Activated T-cell treated with anti-CD3 and anti-CD28 coated beads, Interleukin-2, amount 50 U/mL, for 48 hours (primary cell): ENCODE measurements at places on chromosomes 2 and 18.
A peak's percentile ranks its signal among the peaks of the same experiment; 100 is the strongest.

DNA sequence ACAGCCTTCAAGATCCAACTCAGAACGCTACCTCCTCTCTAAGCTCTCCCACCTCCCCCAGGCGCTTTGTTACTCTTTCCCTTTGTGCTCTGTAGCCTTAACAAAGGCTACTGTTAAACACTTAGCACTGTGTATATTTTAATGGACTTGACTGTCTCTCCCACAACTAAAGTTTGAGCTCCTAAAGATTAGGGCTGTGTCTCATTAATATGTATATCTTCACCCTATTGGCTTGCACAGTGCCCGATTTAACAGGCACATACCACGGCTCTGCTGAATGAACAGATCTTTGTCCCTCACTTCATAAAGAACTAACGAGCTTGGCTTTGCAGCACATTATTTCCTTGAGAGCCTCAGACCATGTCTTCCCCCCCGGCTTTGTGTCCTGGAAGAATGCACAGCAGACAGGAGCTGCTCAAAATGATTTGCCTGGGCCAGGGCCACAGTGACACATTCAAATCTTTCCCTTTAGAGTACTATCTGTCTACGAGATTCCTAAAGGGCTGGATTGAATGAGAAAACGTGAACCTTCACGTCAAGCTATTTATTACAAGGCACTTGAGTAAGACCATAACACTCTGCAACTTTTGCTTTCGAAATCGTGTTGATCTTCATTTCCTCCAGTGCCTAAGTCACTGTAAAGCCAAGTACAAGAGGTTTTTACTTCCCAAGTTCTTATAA, 22.1 kb downstream of the ABHD3 start:
- peak; percentile 48 for DNase-seq

DNA sequence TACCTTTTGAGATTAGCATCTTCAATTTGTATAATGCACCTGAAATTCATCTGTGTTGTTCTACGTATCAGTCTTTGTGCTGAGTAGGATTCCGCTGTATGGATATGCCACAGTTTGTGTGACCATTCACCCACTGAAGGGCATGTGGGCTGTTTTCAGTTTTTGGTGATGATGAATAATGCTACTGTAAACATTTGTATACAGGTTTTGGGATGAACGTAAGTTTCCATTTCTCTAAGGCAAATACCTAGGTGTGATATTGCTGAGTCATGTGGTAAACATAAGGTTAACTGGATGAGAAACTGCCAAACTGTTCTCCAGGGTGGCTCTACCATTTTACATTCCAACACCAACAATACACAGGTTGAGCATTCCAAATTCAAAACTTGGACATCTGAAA, 35.1 kb downstream of the CABYR start:
- DNase-seq, result no peak

- no peak for DNase-seq
Measured at GRCh38 chr2:124437811-124438210, 412.7 kb downstream of the CNTNAP5 start.

- DNase-seq, result no peak
Measured at GRCh38 chr2:206533977-206534376, 90.6 kb downstream of the ADAM23 start.

DNA sequence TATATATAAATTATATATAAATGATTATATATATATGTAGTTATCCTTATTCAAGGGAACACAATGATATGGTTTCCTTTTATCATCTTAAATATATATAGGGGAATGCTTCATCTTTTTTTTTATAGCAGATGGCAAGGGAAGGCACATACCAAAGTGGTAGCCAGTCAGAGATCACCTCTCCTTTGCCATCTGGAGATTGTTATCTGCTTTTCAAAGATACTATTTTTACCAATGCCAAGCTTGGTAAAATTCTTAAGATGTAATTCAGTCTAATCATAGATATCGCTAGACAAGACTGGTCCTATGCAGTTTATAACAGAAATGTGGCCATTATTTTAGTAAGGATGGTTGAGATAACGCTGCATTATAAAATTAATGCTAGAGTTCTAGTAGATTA, 64.7 kb upstream of the DSEL start:
- DNase-seq, result no peak

GRCh38 chr2:230944757-230945372, 19.8 kb upstream of the GPR55 start:
- peak; percentile 35 for DNase-seq

- DNase-seq, result no peak
Measured at GRCh38 chr2:145584353-145584752, 1064.4 kb upstream of the ZEB2 start.

GRCh38 chr18:49632588-49632987, 70.7 kb downstream of the LIPG start:
- DNase-seq, result no peak

DNA sequence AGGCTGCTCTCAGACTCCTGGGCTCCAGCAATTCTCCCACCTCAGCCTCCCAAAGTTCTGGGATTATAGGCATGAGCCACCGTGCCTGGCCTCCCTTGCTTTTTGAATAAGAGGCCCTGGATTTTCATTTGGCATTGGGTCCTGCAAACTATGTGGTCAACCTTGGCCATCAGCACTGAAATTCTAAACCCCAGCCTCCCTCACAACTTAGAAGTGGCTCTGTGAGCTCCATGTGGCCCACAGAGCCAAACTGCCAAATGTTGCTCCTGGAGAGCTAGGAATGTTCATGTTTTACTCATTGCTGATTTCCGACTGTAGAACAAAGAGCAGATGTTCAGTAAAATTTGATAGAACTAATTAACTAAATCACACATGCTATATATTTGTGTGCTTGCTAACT, 210.6 kb upstream of the AGAP1 start:
- DNase-seq, result no peak

GRCh38 chr2:73981081-73982001, 3.4 kb upstream of the TET3 start:
- DNase-seq, result peak; percentile 75

- no peak for DNase-seq
Measured at GRCh38 chr2:121690095-121690494, 40.8 kb upstream of the CLASP1 start.

DNA sequence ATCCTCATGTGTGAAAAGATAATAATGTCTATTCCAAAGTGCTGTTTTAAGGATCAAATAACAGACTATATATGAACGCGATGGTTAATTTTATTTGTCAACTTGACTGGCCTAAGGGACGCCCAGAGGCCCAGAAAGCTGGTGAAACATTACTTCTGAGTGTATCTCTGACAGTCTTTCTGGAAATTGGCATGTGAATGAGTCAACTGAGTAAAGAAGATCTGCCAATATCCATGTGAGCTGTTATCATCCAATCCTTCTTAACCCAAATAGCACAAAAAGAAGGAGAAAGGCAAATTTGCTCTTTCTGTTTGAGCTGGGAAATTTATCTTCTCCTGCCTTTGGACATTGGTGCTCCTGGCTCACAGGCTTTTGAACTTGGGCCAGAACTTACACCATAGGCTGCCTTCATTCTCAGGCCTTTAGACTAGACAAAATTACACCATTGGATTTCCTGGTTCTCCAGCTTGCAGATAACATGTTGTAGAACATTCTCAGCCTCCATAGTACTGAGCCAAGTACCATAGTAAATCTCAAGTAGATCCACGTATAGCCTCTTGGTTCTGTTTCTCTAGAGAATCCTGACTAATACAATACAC, 114.7 kb upstream of the DOCK10 start:
- DNase-seq, result no peak

DNA sequence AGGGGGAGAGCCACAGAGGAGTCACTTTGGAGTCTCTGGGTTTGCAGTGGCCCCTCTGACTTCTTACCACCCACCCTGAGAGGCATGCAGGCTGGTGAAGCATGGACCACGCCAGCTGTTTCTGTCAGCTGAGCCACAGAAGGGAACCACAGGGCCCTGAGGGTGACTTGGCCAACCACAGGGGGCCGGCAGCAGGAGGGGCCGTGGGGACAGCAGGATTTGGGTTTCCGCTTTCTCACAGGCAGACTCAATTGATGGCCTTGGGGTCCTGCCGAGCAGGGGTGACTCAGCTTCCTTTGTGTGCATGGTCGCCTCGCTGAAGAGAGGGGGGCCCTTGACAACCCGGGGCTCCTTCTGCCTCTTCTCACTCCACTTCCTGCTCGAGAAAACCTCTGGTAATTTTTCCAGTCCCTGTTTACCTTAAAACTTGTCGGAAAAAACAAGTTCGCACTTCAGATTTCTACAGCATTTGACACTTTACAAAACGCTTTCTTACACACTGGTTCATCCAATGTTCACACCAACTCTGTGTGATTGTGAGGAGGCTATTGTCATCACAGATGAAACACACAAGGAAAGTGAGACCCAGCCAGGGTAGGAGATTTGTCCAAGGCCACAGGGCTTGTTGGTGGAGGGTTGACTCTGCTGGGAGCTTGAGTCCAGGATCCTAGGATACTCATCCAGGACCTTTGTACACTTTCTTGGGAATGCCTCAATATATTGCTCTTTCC, 311.2 kb downstream of the LPIN1 start:
- DNase-seq, result peak; percentile 61

DNA sequence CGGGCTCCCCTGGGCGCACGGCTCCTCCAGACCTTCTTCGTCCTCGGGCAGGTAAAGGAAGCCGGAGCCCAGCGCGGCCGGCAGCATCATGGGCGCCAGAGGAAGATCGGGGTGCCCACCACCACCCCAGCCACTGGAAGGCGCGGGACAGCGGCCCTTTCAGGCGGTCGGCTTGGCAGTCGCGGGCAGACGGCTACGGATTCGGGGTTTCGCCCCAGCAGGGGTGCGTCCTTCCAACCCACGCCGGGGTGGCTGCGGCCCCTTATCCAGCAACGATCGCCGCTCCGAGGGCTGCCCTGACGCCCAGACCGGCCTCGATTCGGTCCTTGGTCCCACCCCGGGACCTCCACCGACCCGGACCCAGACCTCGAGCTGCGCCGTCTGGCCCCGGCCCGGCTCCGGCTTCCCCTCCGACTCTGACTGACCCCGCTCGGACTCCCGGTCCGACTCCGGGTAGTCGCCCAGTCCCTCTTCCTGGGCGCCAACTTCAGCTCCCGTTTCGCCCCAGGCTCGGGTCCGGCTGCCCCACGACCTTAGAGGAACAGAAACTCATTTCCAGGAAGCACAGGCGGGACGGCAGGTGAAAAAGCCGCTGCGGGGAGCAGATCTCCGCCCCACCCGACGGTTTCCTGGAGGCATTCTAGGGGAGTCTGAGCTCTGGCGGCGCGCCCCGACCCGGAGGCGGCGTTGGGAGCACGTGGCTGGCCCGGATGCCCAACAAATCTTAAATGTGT, 30.2 kb upstream of the SSB start:
- peak; percentile 47 for DNase-seq

- no peak for DNase-seq
Measured at GRCh38 chr18:42414756-42415454, 459.9 kb downstream of the PIK3C3 start.

DNA sequence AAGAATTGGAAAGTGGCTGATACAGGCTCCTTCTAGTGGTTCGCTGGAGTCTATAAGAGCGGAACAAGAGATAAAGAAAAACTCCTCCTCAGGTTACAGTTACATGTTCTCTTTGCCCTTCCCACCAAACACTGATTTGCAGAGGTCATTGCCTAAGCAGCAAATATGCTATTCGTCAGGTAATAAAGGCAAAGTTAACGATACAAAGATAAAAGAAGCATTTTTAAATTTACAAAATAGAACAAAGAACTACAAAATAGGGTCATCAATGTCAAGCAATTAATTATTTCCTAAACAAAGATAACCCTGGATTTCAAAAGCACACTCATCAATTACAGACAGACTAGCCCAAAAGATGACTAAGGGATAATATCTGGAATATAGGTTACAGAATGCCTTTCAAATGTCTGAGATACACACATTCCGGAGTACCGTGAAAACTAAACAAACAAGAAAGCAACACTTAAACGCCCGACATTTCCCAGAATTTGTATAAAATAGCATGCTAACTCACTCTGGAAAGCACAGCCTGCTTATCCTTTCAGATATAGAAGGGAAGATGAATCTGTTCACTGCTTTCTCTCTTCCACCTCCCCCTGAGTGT, 186.4 kb downstream of the MREG start:
- DNase-seq, result no peak

- no peak for DNase-seq
Measured at GRCh38 chr2:150917961-150918713, 343.5 kb downstream of the RBM43 start.

GRCh38 chr2:112848833-112849232, 12.3 kb upstream of the IL1B start:
- no peak for DNase-seq

DNA sequence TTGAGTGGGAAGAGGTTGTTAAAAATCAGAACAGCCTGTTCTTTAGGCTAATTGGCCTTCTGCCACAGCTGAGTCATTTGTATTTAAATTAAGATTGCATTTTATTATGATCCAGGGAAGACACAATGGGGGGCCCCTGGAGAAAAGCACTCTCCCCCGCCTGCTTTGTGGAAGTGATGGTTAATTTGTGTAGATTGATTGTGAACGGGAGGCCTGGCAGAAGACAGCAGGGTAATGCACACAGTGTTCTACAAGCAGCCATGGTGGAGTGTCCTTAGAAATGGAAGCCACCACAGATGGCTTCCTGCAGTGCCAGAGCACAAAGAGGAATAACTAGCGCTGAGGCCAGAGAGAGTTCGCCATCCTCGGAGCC, 19.6 kb downstream of the RAMP1 start:
- DNase-seq, result no peak

GRCh38 chr2:215900843-215901242, 112.5 kb downstream of the MREG start:
- DNase-seq, result no peak

GRCh38 chr2:224772494-224772893, 56.3 kb upstream of the CCDC195 start:
- no peak for DNase-seq

DNA sequence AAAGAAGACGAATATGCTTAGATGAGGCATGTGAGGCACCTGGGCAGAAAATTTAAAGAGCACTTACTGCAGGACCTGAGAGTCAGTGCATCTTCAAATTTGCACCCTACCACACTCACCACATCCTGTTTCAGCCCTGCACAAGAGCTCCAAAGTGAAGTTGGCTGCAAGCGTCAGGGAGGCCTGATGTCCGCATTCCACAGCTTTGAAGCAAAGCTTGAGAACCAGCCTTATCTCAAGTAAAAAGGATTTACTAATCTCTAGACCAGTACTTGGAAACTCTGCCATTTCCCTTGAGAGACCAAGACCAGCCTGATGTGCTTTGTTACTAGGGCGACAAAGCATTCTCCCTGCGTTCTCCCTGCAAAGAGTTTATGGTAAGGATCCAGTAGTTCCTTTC, 3.4 kb upstream of the ASNSD1 start:
- no peak for DNase-seq

DNA sequence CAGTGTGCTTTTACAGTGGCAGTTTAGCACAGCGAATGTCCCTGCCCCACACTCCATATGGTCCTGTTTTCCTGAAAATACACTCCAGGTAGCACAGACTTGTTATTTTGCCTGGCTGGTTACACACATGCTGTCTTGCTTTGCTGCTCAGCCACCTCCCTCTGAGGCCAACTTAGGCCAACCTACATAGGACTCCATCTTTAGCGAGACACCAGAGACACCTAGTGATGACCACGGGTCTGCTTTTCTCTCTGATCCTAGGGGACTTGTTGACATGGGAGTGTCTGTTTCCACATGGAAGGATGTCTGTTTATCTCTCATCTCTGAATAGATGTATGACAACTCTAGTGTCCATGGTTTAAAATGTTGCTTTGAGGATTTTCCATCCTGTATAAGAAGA, 43.3 kb downstream of the PLEKHB2 start:
- DNase-seq, result no peak

GRCh38 chr18:58572181-58572580, 56.7 kb downstream of the ALPK2 start:
- DNase-seq, result no peak
